Hematopoietic multipotent progenitor cell treated with erythropoietin and hydrocortisone succinate and interleukin-3 and kit ligand, for 15 days (in vitro differentiated cells): ENCODE measurements at places on chromosomes 12 and 14.

DNA sequence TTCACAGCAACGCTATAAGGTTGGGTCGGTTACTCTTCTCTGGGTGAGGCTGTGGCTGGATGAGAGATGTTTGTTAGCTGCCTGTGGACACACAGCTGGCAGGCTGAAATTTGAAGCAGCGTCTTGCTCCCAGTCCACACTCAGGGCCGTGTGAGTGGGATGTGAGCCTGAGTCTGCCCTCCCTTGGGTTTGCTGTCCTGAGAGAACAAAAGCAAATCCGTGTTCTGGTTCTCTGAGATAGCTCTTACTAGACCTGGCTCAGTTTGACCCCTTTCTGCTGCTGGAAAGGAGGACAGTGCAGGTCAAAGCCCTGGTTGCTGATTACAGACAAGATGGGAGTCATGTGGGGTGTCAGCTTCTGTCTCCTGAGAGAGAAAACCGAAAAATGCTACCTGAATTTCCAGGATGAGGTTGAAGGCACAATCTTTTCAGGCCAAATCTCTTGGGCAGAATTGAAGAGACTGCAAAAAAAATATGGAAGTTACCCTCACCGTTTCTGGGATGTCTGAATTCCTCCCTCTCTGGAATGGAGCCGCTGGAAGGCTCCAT lies 270.8 kb downstream of the ZFP36L1 start:
- no peak for DNase-seq

- no peak for DNase-seq
These were observed 19.3 kb downstream of the PPP2R5E start for GRCh38 chr14:63523735-63524426.

DNA sequence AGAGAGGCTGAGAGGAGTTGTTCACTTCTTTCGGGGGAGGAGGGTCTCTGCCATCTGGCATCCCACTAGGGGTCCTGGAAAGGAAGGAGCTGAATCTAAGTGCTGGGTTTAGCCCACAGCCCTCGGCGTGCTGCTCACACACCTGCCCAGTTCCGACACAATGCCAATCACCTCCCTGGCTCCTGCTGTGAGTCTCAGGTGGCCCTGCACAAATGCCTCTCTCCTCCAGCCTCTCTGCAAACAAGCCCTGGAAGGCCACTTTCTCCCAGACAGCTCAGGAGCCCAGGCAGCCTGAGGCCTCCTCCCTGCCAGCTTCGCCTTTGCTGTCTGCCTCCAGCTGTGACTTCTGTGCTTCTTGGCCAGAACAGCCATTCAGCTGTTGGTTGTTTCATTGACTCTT lies 51.2 kb downstream of the SMIM41 start:
- no peak for DNase-seq

DNA sequence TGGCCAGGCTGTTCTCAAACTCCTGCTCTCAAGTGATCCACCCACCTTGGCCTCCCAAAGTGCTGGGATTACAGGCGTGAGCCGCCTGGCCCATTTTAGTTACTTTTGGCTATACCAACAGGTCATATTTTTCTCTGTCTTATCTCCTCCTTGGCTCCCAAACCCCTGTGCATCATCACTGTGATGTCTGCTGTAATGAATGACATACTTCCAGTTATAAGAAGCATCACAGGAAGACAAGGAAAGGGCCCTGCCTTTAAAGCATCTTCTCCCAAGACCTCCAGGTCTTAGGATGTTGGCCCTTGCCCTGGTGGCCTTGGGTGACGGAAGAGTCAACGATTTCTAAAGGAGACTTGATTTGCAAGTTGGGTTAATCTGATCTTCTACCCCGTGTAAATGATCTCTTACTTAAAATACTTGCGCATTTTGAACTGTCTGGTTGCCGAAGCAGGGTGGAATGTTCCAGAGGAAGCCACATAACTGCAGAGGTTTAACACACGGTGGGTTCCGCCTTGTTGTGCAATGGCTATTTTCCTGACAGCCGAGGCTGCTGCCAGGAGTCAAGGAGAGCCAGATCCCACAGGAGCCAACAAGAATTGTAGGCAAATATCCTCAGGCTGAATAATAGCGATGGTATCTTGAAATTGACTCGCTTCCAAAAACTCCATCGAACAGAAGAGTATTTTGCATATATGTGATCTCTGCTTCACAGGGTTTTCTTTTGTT lies 55.7 kb upstream of the PLXNC1 start:
- no peak for DNase-seq

DNA sequence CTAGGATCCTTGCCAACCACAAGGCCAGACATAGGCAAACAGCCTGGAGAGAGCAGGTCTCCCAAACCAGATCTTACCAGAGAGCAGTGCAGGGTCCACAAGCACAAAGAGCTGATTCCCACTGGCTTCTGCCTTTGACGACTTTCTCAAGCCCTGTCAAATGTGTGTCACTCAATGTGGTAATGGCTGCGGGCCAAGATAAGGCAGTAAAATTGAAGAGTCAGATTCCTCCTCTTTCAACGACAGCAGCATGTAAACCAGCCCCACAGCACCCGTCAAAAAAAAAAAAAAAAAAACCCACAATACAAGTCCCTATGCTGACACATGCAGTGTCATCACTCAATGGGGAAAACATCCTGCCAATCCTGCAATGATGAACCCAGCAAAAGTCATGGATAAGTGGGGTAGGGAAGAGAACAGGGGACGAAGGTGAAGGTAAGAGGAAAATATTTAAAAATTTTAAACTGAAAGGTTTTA lies at the start of gene STON2:
Gene STON2 (minus strand): TSS at position 123 of the 477 bp plus-strand sequence. CDS start 1,942 bp downstream, outside the sequence.
- DNase-seq: peak; percentile 16

DNA sequence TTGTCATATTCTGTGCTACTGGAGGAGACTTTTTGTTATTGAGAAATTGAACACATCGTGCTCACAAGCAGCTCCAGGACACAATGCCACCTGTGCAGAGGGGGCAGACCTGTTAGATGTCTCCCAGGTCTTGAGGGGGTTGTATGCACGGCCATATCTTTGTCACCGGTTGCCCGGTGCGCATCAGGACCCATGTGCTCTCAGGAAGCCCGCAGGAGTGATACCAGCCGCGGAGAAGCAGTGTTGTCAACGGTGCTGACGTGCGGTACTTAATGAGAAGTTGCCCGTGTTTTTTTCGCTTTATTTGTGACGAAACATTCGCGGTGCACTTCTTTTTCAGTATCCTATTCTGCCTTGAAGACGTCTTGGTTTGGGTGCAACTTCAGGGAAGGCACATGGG lies 128.2 kb upstream of the RTL1 start:
- DNase-seq: no peak

DNA sequence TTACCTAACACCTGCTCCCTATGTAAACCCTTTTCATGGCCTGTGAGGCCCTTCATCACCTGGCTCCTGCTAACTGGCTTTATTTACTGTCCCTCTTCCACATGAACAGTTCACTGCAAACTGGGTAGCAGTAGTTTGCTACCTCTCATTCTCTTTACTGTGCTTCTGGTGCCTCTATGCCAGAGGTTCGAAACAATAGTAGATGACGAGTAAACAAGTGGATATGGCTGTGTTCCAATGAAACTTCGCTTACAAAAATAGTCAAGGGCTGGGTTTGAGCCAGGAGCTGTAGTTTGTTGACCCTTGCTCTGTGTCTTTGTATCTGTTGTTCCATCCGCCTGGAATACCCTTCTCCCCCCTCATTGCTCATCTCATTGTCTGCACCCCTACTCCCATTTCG lies 233.6 kb upstream of the RMST start:
- no peak for DNase-seq
